NCI-H2171 treated with DMSO at 0.1 percent for 48 hours (cell line): ENCODE measurements at places on chromosomes 11 and 22.

GRCh38 chr11:46391186-46391577, 394 bp downstream of the CHRM4 start:
- no peak for DNase-seq

GRCh38 chr11:79018371-79018849, 422.4 kb downstream of the TENM4 start:
- DNase-seq: no peak

- DNase-seq: no peak
Measured at GRCh38 chr22:32331236-32331917, 26.3 kb upstream of the RFPL3 start.

DNA sequence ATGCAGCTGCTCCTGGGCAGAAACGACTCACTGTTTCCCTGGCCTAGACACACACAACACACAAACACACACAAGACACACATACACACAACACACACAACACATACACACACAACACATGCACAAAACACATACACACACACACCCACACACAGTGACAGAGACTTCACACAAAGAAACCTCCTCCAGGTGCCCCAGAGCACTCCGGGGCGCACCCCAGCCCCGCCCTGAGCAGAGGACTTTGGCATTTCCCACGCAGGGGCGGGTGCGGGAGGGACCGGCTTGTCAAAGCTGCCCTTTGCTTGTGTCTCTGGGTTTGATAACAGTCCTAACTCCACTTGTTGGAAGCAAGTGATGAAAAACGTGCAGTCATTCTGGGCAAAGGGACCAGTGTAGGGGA, 6.5 kb downstream of the APOBEC3A start:
- DNase-seq: no peak
